ENCODE measurements at places on chromosomes 2 and 18.

GRCh38 chr2:45681675-45682074 is 30.2 kb downstream of the PRKCE start:
- peak; percentile 10 for DNase-seq

- peak; percentile 34 for DNase-seq
These were observed 13.0 kb downstream of the ANTXR1 start for GRCh38 chr2:69026026-69026425.

GRCh38 chr2:6224267-6224666 is 532.1 kb downstream of the SOX11 start:
- no peak for DNase-seq

GRCh38 chr2:208092093-208092832 is 32.1 kb downstream of the CRYGD start:
- no peak for DNase-seq

DNA sequence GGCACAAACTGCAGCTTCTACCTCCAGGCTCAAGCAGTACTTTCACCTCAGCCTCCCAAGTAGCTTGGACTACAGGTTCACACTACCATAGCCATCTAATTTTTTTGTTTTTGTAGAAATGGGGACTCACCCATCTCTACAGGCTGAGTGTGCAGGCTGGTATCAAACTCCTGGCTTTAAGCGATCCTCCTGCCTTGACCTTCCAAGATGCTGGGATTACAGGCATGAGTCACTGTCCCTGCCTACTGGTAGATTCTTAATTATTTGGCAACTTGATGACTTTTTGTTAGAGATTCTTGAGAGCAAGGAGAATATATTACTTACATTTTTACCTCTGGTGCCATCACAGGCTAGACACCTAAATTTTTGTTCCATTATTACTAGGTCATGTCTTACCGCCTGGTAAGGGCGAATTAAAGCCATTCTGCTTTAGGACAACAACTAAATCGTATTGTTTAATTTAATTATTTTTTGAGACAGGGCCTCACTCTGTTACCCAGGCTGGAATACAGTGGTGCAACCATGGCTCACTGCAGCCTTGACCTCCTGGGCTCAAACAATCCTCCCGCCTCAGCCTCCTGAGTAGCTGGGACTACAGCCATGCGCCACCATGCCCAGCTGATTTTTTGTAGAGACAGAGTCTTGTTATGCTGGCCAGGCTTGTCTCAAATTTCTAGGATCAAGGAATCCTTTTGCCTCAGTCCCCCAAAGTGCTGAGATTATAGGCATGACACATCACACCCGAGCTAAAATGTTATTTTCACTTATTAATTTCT is 15.7 kb downstream of the DYNC1I2 start:
- no peak for DNase-seq

DNA sequence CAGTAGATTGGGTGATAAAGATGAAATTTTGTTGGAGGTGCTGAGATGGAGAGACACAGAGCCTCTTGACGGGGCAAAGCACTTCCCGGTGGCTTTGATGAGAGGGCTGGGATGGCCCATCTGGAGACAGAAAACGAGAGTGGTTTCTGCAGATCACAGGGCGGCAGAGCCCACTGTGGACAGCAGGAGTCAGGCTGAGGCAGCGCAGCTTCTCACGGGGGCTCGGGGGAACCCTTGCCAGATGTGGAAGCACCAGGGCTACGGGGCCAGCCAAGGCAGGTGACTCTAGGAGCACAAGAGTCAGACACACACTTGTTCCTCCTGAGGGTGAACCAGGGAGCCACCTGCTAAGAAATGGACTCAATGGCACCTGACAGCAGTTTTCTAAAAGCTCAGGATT is 78.5 kb downstream of the TPO start:
- DNase-seq: no peak

DNA sequence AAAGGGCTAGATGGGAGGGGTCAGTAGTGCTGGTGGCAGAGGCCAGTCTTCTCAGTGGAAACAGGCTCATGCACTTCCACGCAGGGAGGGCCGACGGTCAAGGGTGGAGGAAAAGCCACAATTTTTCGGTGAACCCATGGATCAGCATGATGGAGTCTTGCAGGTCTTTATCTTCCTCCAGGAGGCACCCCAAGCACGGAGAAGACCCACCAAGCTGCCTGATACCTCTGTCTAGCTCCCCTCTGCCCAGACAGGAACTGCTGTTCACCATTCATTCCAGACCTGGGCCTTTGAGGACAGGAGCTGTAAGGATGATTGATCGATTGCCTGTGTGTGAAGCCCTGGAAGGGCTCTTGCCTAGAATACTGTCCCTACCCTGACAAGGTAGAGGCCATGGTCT is 2.8 kb upstream of the LRRFIP1 start:
- no peak for DNase-seq

GRCh38 chr2:222477962-222478608 is 53.7 kb downstream of the SGPP2 start:
- no peak for DNase-seq

DNA sequence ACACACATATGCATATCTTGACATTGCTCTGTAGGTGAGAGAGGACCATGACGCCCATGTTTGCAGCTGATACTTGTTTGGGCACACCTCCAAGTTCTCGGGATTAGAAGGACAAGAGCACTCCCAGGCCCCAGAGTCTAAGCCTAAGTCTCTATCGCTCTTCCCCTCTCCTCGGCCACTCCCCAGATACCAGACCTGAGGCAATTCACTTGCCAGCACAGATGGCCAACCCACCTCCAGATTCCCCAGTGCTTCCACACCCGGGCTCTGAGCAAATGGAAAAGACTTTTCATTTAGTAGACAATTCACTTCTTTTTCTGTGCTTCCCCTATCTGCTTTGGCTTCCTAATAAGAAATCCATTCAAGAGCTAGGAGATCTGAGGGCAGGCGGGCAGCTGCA is 32.9 kb downstream of the EHD3 start:
- DNase-seq: no peak

- DNase-seq: no peak
These were observed 231.3 kb downstream of the ZRANB3 start for GRCh38 chr2:135299658-135300244.

DNA sequence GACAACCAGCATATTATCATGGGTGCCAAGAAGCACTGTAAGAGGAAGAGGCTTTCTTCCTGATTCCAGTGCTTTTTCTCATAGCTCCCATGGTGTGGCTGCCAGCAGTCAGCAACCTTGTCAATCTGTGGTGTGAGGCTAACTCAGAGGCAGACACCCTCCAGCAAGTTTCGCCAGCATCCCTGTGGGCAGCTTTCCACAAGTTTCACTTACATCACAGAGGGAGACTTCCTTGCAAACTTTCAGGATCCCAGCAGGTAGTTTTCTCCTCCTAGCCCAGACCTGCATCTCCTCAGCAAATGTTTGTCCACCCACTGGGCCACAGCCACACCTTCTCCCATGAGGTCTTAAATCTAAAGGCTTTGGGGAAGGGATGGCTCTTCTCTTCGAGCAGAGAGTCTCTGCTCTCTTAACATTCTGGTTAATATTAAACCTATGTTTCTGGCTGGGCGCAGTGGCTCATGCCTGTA is 9.1 kb downstream of the DNAH7 start:
- peak; percentile 9 for DNase-seq

- no peak for DNase-seq
These were observed 43.3 kb upstream of the ZFP36L2 start for GRCh38 chr2:43269706-43270105.

DNA sequence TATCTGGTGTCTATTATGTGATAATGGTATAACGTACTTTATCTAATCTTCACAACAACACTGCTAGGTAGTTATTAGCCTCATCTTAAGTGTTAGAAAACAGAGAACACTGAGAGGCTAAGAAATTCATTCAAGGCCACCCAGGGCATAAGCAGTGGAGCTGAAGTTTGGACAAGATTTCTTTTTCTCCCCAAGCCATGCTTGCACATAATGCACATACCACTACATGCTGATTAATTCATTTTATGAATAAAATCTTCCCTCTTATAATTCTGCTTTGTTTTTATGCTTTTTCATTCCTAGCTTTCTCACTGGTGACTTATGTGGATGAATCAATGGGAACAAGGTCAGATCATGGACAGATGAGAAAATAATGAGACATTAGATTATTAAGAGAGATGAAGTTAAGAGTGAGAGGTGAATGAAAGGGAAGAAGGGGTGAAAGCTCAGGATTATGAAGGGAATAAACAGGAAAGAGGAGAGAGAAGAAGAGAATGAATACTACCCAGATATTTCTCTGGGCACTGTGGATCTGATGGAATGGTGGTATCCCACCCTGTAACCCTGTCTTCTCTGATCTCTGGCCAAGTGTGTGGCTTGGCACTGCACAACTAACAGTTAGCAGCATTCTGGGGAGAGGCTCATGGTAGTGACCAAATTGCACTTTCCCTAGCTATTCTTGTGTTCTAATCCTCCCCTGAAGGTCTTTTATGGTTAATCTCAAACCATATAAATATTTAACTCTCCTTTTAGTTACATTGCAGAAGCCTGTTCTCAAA is 17.7 kb upstream of the GALNT3 start:
- DNase-seq: no peak

GRCh38 chr2:218436992-218437391 is 18.1 kb downstream of the VIL1 start:
- no peak for DNase-seq

DNA sequence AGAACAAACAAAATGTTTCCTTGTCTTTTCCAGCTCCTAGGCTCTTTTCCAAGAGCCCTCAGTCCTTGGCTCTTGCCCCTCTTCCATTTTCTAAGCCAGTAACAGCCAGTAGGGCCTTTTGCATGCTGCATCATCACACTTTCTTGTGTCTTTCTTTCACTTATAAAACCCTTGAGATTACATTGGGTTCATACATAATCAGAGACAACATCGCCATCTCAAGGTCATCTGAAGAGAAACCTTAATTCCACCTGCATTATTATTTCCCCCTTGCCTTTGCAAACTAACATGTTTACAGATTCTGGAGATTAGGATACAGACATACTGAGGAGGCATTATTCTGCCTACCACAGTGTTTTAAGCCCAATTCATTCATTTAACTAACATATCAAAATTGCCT is 697.3 kb downstream of the TRIB2 start:
- DNase-seq: no peak

DNA sequence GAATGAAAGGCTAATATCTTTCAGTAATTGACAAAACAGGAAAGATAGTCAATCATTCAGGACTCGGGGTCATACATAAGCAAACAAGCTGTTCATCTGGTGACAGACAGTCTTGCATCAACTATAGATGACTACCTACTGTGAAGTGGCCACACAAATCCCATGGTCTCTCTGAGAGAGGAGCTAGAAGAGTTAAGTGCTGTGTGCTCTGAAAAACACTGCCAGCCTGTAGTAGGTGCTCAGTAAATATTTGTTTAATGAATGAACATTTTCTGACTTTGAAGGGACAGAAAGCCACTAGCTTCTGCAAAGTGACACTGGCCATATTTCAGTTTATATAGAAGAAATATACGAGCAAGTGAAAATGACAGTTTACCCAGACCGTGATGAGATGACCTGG is 184.0 kb upstream of the CHAC2 start:
- DNase-seq: no peak

- peak; percentile 34 for DNase-seq
These were observed 47.4 kb upstream of the RMDN2 start for GRCh38 chr2:37877457-37878315.

DNA sequence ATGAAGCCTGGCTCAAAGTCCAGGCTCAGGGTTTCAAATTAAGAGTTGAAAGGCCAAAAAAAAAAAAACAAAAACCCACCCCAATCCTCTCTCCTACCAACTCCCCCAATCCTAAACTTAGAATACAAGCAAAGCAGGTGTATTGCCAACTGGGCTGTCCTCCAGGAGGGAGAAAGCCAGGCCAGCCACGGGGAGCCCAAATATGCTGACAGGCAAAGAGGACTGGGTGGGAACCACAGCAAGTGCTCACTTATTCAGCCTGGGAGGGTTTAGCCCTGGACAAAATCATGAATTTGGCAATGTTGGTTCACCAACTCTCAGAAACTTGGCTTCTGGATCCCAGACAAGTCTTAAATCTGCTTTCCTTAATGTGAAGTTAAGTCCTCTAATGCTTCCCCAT is 36.5 kb downstream of the GKN2 start:
- no peak for DNase-seq

DNA sequence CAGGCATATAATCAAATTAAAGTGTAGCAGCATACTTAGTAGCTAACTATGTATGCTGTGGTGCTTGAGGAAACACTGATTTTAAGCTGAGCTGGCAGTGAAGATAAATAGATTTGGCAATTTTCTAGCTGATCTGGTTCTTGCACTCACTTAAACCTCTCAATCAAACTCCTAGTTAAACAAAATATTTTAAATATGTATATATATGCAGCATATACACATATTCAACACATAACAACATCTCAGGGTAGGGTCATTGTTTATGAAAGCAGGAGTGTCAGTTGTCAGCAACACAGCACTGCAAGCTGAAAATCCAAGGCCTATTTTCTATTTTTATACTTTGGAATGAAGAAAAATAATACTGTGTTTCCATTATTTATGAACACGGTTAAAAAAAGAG is 10.4 kb upstream of the FSHR start:
- DNase-seq: no peak

DNA sequence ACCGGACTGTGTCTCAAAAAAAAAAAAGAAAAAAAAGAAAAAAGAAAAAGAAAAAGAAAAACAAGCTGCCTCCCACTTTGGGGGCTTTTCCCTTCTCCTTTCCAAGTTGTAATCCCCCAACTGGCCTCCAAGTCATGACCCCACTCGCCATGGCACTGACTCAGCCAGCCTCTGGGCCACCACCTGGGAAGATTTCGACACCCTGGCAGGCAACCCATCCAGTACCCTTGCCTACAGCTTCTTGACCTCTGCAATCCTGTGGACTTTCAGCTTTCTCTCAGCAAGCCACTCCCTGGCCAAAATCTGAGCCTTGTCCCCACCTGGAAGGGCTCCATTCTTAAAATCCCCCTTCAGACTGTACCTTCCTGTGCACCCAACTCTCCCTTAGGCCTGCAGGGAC is 22.3 kb upstream of the FOSL2 start:
- no peak for DNase-seq

GRCh38 chr2:196479350-196479749 is 160.2 kb upstream of the CCDC150 start:
- DNase-seq: no peak

GRCh38 chr18:30234755-30235154 is 807.8 kb downstream of the DSC3 start:
- DNase-seq: no peak

DNA sequence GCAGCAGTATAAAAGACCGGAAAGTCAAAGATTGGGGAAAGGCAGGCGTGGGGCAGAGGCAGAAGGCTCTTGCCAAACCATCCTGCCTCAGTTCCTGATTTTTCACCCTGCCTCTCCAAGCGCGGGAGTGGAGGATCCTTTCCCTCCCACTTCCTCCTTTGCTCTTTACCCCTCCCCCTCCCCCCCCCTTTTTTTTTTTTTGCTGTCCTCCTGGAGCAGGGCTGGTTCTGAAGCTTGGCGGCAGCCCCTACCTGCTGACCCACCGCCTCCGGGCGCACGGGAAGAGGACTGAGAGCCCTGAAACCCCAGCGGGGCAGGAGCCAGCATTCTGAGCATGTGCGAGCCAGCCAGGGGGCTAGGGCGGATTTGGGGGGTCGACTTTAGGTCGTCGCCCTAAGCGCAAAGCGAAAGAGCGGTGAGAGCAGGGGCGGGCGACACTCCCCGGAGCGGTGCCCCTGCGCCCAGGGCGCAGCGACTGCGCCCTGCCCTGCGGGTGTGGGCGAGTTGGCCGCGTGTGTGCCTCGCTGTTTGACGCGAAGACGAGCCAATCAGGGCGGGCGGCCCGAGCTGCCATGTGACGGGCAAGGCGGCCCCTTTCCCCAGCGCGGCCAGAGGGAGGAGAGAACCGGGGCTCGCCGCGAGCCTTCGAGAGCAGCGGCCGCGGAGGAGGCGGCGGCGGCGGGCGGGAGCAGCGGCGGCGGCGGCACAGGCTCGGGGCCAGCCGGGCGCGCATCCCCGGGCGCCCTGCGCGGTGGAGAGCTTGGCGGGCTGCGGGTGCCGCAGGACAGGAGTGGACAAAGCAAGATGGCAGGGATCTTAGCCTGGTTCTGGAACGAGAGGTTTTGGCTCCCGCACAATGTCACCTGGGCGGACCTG is at the start of gene CERS6:
TSS of gene CERS6 (plus strand) at position 628 of the 876 bp plus-strand sequence. CDS start at position 805, 177 bp downstream.
- peak; percentile 95 for DNase-seq
